ENCODE measurements at places on chromosomes 7 and 10.

- no peak for DNase-seq
Observed at GRCh38 chr10:33570495-33570894, 236.0 kb upstream of the NRP1 start.

- no peak for DNase-seq
Observed at GRCh38 chr10:69394020-69394419, 22.7 kb downstream of the TACR2 start.

- no peak for DNase-seq
Observed at GRCh38 chr10:27611744-27612550, 107.8 kb downstream of the RAB18 start.

GRCh38 chr10:3496138-3496537, 288.9 kb downstream of the KLF6 start:
- no peak for DNase-seq

Data from GM19239 (cell line).